Activated CD4-positive, alpha-beta T cell treated with anti-CD3 and anti-CD28 coated beads, Interleukin-2, amount 10 ng/mL, durations not matched to agents 24 days and 14 days (primary cell): ENCODE measurements at places on chromosomes 7 and 10. TPM values are rescaled to one million over a fixed set of nuclear protein-coding genes. Genes with fewer than 3 reads are reported as not detected.

NANOS1 gene
- 0.44 and 0.59 TPM in 2 replicates for total RNA-seq

JAKMIP3 gene
- total RNA-seq: 1.2 and 1.3 TPM in 2 replicates

GRCh38 chr7:82600531-82600930 lies 157.0 kb upstream of the CACNA2D1 start:
- no peak for DNase-seq

DNA sequence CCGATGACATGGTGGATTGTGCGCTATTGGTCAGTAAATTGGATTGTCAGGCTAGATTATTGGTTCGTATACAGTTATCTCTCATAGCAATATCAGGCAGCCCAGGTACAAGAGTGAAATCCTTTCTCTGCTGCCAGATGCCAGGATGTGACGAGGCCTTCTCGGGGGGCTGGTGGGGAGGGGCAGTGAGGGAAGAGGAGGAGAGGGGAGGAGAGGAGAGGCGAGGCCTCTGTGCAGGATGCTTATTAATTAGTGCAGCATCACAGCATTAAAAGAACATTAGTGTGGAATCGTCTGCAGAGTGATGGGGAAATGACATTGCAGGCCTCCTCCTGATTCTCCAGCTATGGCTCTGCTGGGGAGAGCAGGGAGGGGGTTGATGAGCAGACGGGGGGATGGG lies 30.5 kb upstream of the SLF2 start:
- DNase-seq: no peak

DNA sequence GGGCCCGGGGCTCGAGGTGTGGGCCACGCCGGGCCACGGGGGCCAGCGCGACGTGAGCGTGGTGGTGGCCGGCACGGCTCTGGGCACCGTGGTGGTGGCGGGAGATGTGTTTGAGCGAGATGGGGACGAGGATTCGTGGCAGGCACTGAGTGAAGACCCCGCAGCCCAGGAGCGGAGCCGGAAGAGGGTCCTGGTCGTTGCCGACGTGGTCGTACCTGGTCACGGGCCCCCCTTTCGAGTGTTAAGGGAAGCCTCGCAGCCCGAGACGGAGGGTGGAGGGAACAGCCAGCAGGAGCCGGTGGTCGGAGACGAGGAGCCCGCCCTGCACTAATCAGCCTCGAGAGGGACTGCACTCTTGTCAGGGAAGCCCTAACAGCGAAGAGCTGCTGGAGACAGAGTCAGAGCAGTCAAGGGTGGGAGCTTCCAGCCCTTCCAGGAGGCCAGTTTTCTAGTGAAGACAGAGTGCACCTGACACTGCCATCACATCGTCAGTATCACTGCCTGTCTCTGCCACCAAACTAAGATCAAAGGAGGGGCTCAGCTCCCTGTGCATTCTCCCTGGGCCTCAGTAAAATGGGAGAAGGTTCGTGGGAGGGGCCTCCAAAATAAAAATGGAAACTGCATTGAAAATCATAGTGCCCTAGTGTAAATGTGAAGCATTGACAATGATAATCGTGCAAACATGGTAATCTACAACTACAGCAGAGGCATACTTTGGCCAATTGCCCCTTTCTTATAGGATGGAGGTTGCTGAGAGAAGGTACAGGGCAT lies 1.3 kb downstream of the MBLAC1 start:
- peak; percentile 78 for DNase-seq

DNA sequence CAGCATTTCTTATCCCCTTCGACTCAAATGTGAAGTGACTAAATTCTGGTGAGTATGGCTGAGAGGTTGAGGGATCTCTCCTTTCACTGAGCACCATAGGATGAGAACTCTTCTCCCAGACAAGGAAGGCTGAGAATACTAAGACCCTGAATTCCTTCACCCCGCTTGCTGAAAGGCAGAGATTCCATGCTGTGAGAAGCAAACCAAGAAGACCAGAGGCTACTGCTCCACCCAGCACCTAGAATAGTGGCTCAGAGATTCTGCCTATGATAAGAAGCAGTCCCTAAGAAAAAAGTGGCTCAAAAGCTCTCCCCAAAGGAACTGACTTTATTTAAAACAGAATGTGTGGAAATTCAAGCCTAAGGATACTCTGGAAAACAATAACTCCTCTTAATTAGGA lies 26.7 kb upstream of the WNT2 start:
- no peak for DNase-seq

GRCh38 chr7:47577321-47577919 lies 4.5 kb downstream of the TNS3 start:
- DNase-seq: no peak

CALML5 gene
- not detected in 2 replicates for total RNA-seq
